ENCODE measurements at places on chromosomes 2 and 18. TPM values are rescaled to one million over a fixed set of nuclear protein-coding genes. Genes with fewer than 3 reads are reported as not detected.
A peak's percentile ranks its signal among the peaks of the same experiment; 100 is the strongest.

- no peak for DNase-seq
Measured at GRCh38 chr2:47510745-47511144, 107.8 kb downstream of the MSH2 start.

- DNase-seq, result no peak
Measured at GRCh38 chr18:9722691-9723090, 14.6 kb downstream of the RAB31 start.

DNA sequence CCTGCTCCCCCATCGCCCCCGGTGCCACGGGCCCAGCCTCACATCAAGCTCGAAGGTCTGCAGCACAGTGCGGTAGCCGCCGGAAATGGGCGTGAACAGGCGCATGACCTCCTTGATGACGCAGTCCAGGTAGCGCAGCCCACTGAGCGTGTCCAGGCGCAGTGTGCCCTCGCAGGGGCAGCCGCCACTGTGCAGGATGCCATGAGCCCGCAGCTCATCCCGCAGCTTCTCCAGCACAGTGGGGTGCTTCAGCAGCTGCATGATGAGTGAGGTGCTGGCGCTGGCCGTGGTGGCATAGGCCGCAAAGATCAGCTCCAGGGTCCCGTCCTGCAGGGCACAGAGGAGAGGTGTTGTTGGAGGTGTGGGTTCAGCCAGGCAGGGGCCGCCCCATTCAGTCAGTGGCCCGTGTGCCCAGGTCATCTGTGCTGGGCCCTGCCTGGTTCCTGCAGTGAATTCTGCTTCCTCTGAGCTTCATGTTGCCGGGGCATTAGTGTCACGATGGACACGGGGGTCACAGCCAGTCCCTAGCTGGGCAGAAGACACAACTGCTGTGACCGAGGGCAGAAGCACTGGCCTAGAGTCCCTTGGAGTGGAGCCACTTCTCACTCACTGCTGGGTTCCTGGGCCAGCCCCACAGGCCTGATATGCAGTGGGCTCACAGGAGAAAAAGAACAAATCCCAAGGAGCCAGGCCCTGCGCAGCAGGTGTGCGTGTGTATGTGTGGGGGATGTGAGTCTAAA is 14.5 kb downstream of the CYP26B1 start:
- no peak for DNase-seq

- DNase-seq, result peak; percentile 57
Measured at GRCh38 chr2:45860136-45861121, 209.0 kb downstream of the PRKCE start.

GRCh38 chr2:155368934-155369333 is 670.4 kb downstream of the KCNJ3 start:
- no peak for DNase-seq

DNA sequence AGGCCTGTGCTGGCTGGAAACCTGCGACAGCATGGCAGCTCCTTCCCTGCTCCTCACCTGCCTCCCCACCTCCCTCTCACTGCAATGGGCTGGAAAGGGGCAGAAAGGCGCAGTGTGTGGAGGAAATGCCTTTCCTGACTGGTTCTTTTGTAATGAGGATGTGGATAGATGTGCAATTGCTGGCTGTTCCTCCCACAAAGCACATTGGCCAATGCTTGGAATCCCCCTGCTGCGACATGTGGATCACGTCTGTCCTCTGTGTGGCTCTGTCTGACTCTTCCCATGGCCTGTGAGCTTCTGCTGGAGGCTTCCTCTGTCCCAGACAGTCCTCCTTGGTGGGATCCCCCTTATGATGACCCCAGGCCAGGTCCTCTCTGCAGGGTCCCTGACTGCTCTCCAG is 172.5 kb downstream of the NCK2 start:
- DNase-seq, result no peak

GRCh38 chr18:57920036-57920435 is 116.9 kb upstream of the ATP8B1 start:
- DNase-seq, result no peak

DNA sequence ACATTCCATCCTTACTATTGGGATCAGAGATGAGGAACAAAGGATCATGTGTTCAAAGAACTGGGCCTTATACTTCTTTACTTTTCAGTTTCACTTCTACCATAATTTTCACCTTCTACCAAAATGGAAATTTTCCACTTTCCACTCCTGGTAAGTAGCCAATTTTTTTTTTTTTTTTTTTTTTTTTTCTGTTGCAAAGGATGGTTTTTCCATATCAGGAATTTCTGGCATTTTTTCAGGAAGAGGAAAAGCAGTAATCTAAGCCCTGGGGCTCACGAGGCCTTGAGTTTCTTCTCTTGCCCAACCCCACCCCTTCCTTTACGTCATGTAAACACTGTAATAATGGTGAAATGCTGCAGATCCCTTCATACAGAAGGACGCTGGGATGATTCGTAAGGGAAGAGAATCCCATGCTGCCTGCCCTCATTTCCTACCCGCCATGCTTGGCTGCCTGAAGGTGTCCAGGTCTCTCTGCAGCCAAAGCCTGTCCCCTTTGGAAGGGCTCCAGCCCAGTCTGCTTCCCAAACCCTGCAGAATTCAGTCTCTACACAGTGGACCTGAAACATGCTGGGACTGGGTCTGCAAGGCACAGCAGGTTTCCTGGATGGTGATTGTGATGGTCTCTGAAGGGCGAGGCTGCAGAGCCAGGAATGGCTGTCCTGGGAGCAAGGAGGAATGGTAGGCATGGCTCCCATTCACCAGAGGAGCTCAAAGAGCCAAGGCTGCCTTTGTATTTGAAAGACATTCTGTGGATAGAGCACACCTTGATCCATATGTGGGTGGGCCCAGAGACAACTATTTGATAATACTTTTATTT is 57.0 kb downstream of the EFR3B start:
- no peak for DNase-seq

DNA sequence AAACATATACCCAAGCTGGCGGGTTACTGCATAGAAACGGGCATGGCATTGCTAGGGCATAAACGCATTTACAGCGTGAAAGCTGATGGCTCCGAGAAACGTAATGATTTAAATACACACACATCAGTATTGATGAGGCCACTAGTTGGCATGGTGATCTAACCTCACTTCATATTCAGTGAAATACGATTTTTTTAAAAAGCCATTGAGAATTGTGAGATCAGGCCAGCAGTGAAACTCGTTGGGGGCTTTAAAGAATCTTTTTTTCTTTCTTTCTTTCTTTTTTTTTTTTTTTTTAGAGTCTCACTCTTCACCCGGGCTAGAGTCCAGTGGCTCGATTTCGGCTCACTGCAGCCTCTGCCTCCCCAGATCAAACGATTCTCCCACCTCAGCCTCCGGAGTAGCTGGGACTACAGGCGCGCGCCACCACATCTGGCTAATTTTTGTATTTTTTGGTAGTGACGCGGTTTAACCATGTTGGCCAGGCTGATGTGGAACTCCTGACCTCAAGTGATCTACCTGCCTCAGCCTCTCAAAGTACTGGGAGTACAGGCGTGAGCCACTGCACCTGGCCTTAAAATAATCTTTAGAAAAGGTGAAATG is 2.4 kb upstream of the SMAD7 start:
- no peak for DNase-seq

DNA sequence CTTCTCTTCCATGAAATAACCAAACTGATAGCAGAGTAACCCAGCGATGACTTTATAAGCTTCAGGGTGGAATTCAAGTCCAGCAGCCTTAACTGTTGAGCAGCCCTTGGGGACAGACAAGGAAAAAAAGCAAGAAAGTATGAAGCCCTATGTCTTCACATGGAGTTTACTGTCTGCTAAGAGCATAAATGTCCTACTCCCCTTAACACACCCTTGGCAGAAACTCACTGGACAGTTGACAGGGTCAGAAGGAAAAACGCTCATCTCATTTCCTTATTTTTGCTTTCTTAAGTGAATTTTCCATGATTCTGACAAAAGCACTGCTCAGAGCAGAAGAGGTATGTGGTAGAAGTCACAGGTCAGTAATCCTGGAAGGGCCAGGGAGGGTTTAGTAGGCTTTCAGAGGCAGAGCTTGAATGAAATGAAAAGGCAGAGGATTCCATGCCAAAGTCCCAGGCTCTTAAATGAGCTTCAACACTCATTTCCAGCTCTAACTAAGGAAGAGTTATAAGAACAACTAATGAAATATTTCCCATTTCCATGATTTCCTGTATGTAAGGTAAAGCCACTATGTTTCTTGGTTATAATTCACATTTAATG is 683.3 kb upstream of the KLHL29 start:
- no peak for DNase-seq

DNA sequence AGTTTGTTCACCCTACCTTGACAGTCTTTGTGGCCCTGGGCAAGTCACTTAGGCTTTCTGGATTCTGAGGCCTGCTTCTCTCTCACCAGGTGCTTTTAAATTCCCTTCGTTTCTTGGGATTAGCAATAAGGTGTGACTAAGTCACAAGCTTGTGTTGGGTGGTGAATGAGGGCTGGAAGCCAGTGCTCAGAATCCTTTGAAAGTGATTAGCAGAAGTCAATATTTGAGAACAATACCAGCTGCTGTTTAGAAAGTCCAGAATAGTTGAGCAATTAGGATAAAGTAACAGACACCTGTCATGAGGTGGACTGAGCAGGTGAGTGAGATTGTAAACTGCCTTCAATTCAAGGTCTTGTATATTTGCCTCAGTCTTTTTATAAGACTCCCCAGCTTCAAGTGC is 19.3 kb upstream of the MGAT5 start:
- no peak for DNase-seq

DNA sequence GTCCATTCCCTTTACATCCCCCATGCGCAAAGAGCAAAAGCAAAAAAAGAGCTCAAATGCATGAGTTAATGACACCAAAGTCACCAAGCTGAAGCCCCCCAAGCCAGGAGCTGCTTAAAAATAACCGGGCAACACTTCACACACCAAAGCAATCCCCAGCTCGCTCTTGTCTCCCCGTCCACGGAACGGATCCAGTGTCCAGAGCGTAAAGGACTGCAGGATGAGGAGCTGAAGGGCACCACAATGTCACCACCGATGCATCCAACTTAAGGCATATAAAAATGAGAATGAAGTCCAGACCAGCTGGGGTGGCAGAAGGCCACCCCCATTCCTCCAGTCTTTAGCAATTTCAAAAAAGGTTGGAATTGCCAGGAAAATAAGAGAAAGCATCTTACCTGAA is 8.7 kb downstream of the SMAD7 start:
- no peak for DNase-seq

DNA sequence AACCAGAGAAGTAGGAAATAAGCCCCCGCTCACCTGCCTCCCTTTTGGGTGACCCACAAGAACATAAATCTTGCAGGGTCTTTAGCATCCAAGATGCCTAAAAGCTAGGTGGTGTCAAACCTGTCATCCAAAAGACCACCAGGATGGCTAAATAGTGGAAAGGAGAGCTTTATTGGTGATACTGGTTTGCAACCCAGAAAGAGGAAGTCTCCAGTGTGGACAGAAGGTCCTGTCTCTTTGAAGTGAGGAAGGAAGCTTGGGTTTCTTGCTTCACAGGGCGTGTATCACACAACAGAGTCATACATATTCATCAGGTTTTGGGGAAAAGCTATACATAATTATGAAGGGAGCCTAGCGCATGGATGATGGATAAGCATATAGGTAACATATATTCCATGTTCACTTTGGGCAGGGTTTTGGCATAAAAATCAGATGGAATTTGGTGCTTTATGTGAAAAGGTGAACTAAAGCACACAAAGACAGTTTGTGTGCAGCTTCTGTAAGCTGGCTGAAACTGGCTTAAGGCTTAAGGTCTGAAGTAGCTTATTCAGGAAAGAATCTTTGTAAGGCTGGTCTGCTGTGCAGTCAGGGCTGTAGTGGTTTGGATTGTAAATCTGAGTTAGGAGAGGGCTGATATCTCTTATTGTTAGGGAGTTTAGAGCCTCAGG is 102.2 kb upstream of the MSH2 start:
- DNase-seq, result peak; percentile 28

- no peak for DNase-seq
Measured at GRCh38 chr2:3244486-3244885, 133.1 kb downstream of the EIPR1 start.

- DNase-seq, result no peak
Measured at GRCh38 chr2:27885234-27885633, 5.0 kb downstream of the RBKS start.

C18orf54 gene
- 11.9 TPM for total RNA-seq

GALNT3 gene
- total RNA-seq, result 5.8 TPM

SIX3 gene
- total RNA-seq, result 0.10 TPM

TRABD2A gene
- total RNA-seq, result 71.9 TPM

All from activated CD8-positive, alpha-beta T cell treated with anti-CD3 and anti-CD28 coated beads, Interleukin-2, amount 10 ng/mL, durations not matched to agents 7 days and 5 days (primary cell).